Ovary (tissue), 10 donors: ENCODE measurements at places on chromosomes 7 and 10. TPM values are rescaled to one million over a fixed set of nuclear protein-coding genes. Genes with fewer than 3 reads are reported as not detected.
A peak's percentile ranks its signal among the peaks of the same experiment; 100 is the strongest.

The C10orf62 gene
- total RNA-seq, result not detected

The TMEM139 gene
- total RNA-seq, result 7.8 TPM

The ANKRD7 gene
- 2.3 TPM for total RNA-seq

The PNLIP gene
- not detected for total RNA-seq

The ANK3 gene
- total RNA-seq, result 26.9 TPM

The PTER gene
- total RNA-seq, result 3.7 TPM

DNA sequence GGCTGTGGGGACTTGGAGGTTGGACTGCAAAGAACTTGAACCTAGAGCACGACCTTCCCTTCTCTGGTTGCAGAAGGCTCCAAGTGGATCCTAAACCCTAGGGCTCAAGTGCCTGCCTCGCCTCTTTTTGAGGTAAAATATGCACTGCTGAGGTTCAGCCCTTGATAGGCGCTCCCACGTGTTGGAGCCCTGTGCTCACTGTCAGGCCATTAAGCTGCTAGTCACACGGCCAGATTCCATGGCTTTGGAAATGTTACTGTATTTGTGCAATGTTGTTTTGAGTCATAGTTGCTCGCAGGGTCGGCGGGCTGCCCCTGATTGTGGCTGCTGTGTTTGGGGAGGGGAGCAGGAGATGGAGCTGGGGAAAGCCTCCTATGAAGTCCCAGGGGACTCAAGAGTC is 39.8 kb upstream of the PCBD1 start:
- no peaks in the 10 kb centered on the region for H3K27me3 ChIP-seq
- no peak for DNase-seq
- H3K4me3 ChIP-seq, result no peak overlapping the region
- no peak overlapping the region for H3K27ac ChIP-seq
- no peaks in the 10 kb centered on the region for H3K4me1 ChIP-seq

GRCh38 chr10:69732147-69732825 is 69.4 kb upstream of the COL13A1 start:
- no peak for DNase-seq
- H3K4me3 ChIP-seq, result no peak overlapping the region
- H3K27ac ChIP-seq, result no peak overlapping the region
- peaks cover 9% of the 10 kb centered on the region for H3K4me1 ChIP-seq
- H3K27me3 ChIP-seq, result no peaks in the 10 kb centered on the region
- no peaks in the 10 kb centered on the region for H3K36me3 ChIP-seq

- H3K4me3 ChIP-seq, result no peak overlapping the region
- no peak for DNase-seq
- peaks cover 2% of the 10 kb centered on the region for H3K4me1 ChIP-seq
- no peaks in the 10 kb centered on the region for H3K36me3 ChIP-seq
Observed at GRCh38 chr7:79240413-79240812, 213.1 kb downstream of the MAGI2 start.

- no peaks in the 10 kb centered on the region for H3K27me3 ChIP-seq
- H3K27ac ChIP-seq, result no peak overlapping the region
- no peak overlapping the region for H3K4me3 ChIP-seq
- no peak for DNase-seq
- H3K36me3 ChIP-seq, result no peaks in the 10 kb centered on the region
Observed at GRCh38 chr10:5365928-5366327, 1.2 kb downstream of the UCN3 start.

GRCh38 chr10:114520453-114520852 is 116.2 kb upstream of the AFAP1L2 start:
- no peaks in the 10 kb centered on the region for H3K36me3 ChIP-seq
- H3K4me1 ChIP-seq, result peaks cover 34% of the 10 kb centered on the region
- peak overlapping the region; percentile 73 for H3K27ac ChIP-seq
- no peak for DNase-seq
- H3K27me3 ChIP-seq, result no peaks in the 10 kb centered on the region

GRCh38 chr7:158432369-158433341 is 155.0 kb downstream of the PTPRN2 start:
- H3K27ac ChIP-seq, result no peak overlapping the region
- no peaks in the 10 kb centered on the region for H3K36me3 ChIP-seq
- no peaks in the 10 kb centered on the region for H3K4me1 ChIP-seq
- no peaks in the 10 kb centered on the region for H3K27me3 ChIP-seq

GRCh38 chr7:151237244-151238189 is 5.2 kb downstream of the CHPF2 start:
- H3K4me3 ChIP-seq, result no peak overlapping the region
- no peaks in the 10 kb centered on the region for H3K36me3 ChIP-seq
- DNase-seq, result peak; percentile 39
- peaks cover 7% of the 10 kb centered on the region for H3K4me1 ChIP-seq
- no peak overlapping the region for H3K27ac ChIP-seq

DNA sequence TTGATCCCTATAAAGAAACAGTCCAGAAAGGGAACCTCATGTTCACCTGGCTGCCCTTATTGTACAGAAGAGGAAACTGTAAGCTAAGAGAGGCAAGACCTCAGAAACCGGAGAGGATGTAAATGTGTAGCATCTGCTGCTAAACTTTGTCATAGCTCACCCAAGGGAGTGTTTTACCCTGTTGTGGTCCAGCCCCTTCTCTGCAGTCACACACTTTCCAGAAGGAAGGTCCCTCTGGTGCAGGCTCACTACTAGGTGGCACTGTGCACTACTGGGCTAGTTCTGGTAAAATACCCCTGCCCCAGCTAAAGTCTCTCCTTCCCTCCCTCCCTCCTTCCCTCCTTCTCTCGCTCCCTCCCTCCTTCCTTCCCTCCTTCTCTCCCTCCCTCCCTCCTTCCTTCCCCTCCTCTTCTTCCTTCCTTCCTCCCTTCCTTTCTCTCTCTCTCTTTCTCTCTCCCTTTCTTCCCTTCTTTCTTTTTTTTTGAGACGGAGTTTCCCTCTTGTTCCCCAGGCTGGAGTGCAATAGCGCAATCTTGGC is 42.5 kb upstream of the LCOR start:
- no peaks in the 10 kb centered on the region for H3K36me3 ChIP-seq
- no peak for DNase-seq
- no peak overlapping the region for H3K4me3 ChIP-seq
- no peaks in the 10 kb centered on the region for H3K4me1 ChIP-seq

GRCh38 chr7:113060100-113060499 is 26.5 kb downstream of the GPR85 start:
- no peaks in the 10 kb centered on the region for H3K27me3 ChIP-seq
- H3K4me3 ChIP-seq, result no peak overlapping the region
- H3K27ac ChIP-seq, result no peak overlapping the region
- H3K4me1 ChIP-seq, result no peaks in the 10 kb centered on the region

DNA sequence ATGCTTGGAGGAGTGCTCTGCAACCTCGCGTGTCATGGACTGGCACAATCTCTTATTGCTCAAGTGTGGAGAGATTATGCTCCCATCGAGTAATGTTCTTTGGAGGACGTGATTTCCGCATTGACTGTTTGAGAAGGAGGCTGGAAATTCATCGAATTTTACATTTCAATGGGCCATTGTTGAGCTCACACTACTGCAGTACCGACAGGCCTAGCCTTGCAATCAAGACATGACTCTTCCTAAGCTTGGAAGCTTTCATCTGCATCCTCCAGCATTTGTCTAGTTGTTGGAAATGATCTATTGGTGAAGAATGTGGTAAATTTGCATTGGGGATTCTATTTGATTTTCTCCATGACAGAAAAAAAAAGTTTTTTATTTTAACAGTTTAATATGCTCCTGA is 156.8 kb downstream of the FZD1 start:
- no peaks in the 10 kb centered on the region for H3K27me3 ChIP-seq
- no peak overlapping the region for H3K4me3 ChIP-seq
- H3K27ac ChIP-seq, result no peak overlapping the region
- no peak for DNase-seq
- H3K4me1 ChIP-seq, result no peaks in the 10 kb centered on the region

GRCh38 chr7:11474902-11475585 is 357.0 kb downstream of the THSD7A start:
- no peaks in the 10 kb centered on the region for H3K4me1 ChIP-seq
- no peaks in the 10 kb centered on the region for H3K36me3 ChIP-seq
- no peaks in the 10 kb centered on the region for H3K27me3 ChIP-seq
- no peak overlapping the region for H3K27ac ChIP-seq
- no peak overlapping the region for H3K4me3 ChIP-seq

DNA sequence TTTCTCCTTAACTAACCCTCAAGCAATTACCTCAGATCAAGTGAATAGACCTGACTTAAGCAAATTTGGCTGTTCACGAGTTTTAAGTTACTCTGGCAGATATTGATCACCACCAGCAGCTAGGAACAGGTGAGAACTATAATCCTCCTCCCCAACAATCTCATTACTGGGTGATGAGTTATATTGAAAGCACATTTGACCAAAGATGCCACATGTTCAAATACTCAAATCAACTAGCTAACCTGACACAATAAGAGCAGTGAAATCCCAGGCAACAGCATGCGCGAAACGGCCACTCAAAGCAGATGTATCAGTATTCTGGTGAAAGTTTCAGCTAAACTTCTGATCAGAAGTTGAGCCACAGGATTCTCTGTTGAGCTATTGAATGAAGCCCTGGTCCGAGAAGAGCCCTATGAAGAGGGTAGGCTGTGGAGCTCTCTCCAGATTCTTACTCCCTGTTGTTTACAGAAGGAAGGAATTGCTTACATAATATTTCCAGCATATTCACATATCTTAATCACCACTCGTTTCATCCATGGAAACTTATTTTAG is 52.6 kb downstream of the CAV1 start:
- DNase-seq, result no peak
- H3K4me1 ChIP-seq, result peaks cover 17% of the 10 kb centered on the region
- no peaks in the 10 kb centered on the region for H3K27me3 ChIP-seq

GRCh38 chr10:34885898-34886297 is 70.8 kb upstream of the PARD3 start:
- H3K27me3 ChIP-seq, result no peaks in the 10 kb centered on the region
- no peak for DNase-seq
- H3K4me3 ChIP-seq, result no peak overlapping the region
- H3K36me3 ChIP-seq, result no peaks in the 10 kb centered on the region

GRCh38 chr7:26293569-26294308 is 2.1 kb downstream of the SNX10 start:
- DNase-seq, result no peak
- H3K4me3 ChIP-seq, result no peak overlapping the region
- H3K27ac ChIP-seq, result no peak overlapping the region
- no peaks in the 10 kb centered on the region for H3K27me3 ChIP-seq

DNA sequence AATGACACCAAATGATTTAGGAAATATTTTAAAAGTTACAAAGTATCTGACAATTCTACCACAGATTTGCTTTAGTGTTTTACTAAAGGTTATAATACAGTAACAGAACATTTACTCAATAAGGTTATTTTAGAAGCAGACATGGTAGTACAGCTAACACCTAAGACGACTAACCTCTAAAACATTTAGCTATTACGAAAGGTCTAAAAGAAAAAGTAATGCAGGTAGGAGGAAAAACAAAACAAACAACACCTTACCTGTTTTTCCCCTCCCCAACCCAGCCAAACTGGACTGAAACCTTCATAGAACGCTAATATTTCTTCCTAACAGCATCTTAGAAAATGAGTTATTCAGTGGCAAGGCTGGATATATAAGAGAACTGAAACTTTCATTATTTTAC is 111.3 kb downstream of the SNX13 start:
- peaks cover 3% of the 10 kb centered on the region for H3K27me3 ChIP-seq
- no peak for DNase-seq
- no peak overlapping the region for H3K27ac ChIP-seq
- H3K36me3 ChIP-seq, result no peaks in the 10 kb centered on the region
- no peak overlapping the region for H3K4me3 ChIP-seq

DNA sequence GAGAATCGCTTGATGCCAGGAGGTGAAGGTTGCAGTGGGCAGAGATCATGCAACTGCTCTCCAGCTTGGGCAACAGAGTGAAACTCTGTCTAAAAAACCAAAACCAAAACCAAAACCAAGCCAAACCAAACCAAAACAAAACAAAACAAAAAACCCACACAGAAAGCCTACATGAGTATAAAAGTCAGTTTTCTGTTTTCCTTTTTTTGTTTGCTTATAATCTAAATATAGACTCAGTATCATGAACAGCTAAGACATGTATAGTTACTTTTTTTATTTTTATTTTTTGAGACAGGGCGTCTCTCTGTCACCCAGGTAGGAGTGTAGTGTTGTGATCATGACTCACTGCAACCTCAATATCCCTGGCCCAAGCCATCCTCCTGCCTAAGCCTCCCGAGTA is 16.8 kb upstream of the MTPN start:
- no peak for DNase-seq
- H3K27me3 ChIP-seq, result no peaks in the 10 kb centered on the region
- no peak overlapping the region for H3K4me3 ChIP-seq
- H3K4me1 ChIP-seq, result no peaks in the 10 kb centered on the region

DNA sequence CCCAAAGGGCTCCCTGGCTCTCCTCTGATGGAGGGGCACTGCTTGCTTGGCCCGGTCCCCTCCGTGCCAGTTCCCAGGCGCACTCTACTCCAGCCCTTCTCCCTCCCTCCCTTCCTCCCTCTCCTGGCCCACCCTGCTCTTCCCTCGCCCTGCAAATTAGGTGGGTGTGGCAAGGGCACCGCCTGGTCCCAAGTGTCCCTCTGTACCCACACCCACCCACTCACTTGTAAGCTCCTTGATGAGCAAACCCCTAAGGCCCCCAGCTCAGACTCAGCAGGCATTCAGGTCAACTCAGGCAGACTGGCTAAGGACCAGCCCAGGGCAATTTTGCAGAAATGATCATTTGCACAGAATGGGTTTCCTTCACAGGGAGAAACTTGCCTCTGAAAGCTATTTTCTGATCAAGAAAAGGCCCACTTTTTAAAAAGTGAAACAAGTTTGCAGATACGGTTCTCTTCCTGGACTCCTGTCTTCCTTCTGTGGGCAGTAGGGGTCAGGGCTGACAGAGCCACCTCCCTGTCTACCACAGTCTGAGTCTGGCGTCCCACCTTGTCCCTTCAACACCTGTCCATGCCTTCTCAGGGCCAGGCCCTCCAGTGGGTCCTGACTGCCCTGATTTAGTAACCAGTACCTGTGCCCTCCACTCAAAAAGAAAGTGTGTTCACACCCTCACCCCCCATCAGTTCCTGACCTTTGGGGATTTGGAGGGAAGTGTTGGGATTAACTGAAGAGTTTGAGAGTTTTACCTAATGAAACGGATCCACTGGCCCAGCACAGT is 28.3 kb downstream of the C10orf71 start:
- no peaks in the 10 kb centered on the region for H3K36me3 ChIP-seq
- H3K4me3 ChIP-seq, result no peak overlapping the region
- no peaks in the 10 kb centered on the region for H3K4me1 ChIP-seq
- no peaks in the 10 kb centered on the region for H3K27me3 ChIP-seq

DNA sequence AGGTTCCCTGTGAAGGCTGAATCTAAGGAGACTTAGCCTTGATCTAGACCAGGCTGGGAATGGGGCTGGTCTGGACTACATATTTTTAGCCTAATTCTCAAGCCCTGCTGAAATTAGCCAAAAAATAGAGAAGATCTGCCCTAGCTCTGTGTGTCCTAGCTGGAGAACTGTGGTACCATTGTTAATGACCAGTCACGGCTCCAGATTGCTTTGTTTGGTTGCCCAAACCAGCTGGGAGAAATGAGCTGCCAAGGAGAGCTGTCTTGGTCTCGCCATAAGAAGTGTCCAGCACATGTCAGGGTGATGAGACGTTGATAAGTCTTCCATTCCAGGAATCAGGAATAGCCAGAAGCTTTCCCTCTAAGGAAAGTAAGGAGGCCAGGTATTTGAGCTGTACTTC is 20.7 kb downstream of the GBX1 start:
- H3K4me1 ChIP-seq, result no peaks in the 10 kb centered on the region
- no peak overlapping the region for H3K4me3 ChIP-seq
- no peaks in the 10 kb centered on the region for H3K27me3 ChIP-seq
- DNase-seq, result no peak
- H3K36me3 ChIP-seq, result no peaks in the 10 kb centered on the region

GRCh38 chr7:356691-357462 is 66.9 kb downstream of the FOXL3 start:
- no peaks in the 10 kb centered on the region for H3K27me3 ChIP-seq
- H3K4me1 ChIP-seq, result no peaks in the 10 kb centered on the region
- H3K27ac ChIP-seq, result no peak overlapping the region
- H3K4me3 ChIP-seq, result no peak overlapping the region
- no peaks in the 10 kb centered on the region for H3K36me3 ChIP-seq

- H3K4me3 ChIP-seq, result no peak overlapping the region
- no peaks in the 10 kb centered on the region for H3K27me3 ChIP-seq
- no peaks in the 10 kb centered on the region for H3K36me3 ChIP-seq
Observed at GRCh38 chr7:51024867-51025266, 242.2 kb upstream of the GRB10 start.
